ENCODE measurements at places on chromosomes 16 and 17.

DNA sequence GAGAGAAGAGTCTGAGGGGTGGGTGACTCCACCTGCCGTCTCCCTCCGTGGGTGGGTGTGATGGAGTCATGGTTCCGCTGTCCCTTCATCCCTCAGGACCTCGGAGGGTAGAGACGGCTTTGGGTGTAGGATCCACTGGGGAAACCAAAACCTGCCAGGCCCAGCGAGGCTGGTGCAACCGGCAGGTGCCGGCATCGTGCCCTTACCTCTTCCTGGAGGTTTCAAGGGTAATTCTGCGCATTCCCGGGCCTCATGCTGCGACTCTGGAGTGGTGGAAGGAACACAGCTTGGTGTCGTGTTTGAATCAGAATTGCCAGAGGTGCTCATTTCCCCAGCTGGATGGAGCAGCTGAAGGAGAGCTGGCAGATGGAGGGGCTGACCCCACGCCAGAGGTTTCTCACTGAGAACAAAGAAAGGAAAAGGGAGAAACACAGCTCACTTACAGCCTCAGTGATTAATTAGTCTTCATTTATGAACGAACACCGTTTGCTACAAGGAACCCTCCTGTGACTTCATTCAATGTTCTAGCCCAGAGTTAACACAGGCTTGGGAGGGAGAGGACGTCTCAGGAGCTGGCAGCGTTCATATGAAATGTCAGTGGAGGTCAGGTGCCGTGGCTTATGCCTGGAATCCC, 16.3 kb upstream of the ATP2A3 start:
- DNase-seq: no peak

DNA sequence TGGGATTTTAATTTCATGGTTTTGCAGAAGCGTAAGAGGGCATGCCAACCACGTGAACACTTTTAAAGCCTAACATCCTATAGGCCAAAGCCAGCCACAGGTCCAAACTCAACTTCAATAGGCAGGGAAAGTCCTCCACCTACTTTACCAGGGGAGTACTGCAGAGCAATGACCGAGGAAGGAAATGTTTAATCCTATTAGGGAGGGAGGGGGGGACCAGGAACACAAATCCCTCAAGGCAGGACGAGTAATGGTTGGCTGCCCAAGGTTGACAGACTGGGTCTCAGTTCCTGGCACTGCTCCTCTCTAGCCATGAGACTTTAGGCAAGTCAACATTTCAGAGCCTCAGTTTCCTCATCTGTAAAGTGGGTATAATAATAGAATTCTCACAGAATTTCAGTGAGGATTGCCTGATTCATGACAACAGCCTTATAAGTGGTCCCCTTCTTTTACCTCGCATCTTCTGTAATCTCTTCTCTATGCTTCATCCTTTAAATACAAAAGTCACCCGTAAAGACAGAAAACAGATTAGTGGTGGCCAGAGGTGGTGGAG, 315.8 kb downstream of the HAPSTR1 start:
- no peak for DNase-seq

- DNase-seq: no peak
Measured at GRCh38 chr17:57294101-57294500, 37.8 kb downstream of the MSI2 start.

GRCh38 chr17:57954397-57955182, 622 bp downstream of the CUEDC1 start:
- DNase-seq: peak; percentile 28

GRCh38 chr16:65446427-65446826, 324.6 kb upstream of the CDH11 start:
- DNase-seq: no peak

- DNase-seq: peak; percentile 48
Measured at GRCh38 chr17:51487947-51488346, 227.6 kb downstream of the UTP18 start.

DNA sequence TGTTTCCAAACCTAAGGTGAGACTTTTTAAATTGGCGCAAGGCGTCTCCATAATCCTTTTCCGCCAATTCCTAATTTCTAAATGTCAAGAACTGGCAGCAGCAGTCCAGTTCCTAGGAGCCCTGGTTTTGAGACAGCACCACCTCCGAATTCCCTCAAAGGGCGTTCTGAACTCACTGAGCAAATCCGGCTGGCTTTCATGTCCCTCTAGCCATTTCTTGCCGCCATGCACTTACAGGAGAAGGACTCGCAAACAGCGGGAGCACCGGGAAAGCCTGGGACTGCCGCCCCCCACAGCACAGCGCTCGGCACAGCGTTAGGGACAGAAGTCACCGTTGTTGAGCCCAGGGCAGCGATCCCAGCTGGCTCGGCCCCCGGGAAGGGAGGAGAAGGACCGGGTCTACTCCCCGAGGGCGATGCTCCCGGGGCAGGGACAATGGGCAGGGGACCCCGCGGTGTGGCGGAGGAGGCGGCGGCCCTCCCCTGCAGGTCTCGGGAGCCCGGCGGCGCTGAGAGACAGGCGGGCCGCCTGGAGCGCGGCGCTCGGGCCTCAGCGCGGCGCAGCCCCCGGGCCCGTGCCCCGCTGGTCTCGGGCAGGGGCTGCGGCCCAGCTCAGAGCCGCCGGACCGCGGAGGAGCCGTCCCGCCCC, 545 bp downstream of the ARHGAP17 start:
- DNase-seq: peak; percentile 36

DNA sequence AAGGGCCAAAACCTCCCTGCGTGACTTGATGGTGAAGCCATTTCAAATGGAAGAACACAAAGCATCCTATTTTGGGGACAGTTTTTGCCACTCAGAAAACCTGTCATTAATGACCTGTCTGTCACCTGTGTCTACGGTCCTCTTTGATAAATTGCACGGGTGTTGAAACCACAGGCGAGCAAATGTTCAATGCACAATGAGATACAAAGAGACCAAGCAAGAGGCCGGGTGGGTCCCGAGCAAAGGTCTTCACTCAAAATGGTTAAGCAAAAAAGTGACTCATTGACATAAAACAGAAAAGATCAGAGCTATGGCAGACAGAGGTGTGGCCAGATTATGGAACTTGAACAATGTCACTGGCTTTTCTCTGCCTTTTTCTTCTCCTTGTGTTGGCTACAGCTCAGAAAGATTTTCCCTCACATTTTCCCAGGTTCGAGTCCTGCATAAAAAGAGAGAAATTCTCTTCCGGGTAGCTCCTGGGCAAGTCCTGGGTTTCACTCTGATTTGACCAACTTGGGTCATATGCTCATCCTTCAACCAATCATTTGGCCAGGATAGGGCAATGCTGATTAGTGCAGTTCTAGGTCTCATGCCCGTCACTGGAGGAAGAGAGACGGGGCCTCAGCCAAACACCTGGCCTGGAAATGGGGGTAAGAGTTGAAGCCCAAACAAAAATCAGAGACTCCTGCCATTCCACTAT, 92.2 kb downstream of the CMC2 start:
- DNase-seq: no peak

DNA sequence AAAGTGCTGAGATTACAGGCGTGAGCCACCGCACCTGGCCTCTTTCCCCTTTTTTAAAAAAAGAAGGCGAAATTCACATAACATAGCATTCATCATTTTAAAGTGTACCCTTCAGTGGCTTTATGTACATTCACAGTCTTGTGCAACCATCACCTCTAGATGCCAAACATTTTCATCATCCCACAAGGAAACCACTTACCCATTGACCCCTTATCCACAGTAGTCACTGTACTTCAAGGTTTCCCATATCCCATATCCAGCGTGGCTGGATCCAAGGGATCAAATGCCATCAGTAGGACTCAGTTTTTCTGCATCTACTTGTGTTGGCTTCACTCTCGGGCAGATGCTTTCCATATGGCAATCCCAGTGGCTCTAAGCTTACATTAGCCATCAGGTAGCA, 50.3 kb downstream of the BMERB1 start:
- no peak for DNase-seq

DNA sequence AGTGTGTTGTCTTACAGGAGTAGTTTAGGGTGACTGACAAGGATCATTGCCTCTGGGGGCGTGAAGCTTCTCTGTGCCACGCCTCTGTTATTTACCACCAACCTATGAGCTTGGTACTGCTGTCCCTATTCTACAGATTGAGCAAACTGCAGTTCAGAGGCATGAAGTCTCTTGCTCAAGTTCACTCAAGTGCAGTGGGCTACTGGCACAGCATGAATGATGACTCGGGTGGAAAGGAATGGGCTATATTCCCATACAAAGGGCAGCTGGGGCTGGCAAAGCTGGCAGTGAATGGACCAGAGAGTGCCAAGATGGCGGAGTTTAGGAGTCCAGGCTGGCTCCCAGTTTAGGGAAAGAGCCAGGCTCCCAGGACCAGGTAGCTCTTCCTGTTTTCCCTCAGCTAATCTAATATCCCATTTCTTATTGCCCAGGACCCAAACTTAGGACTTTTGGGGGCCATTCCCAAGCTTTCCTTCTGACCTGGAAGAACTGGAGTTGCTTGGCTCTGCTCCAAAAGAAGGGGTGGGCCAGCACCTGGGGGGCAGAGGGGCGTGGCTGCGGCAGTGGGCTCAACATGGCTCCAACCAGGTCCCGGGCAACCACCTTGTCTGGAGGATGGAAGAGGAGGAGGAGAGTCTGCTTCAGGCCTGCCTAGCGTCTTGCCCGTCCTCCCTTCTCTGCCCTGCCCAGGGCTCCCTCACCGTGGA, 12.9 kb downstream of the PLK1 start:
- DNase-seq: no peak
